ENCODE measurements at places on chromosomes 4 and X. TPM values are rescaled to one million over a fixed set of nuclear protein-coding genes. Genes with fewer than 3 reads are reported as not detected.
A peak's percentile ranks its signal among the peaks of the same experiment; 100 is the strongest.

GRCh38 chrX:7690842-7691241 lies 152.1 kb upstream of the VCX start:
- DNase-seq, result no peak

DNA sequence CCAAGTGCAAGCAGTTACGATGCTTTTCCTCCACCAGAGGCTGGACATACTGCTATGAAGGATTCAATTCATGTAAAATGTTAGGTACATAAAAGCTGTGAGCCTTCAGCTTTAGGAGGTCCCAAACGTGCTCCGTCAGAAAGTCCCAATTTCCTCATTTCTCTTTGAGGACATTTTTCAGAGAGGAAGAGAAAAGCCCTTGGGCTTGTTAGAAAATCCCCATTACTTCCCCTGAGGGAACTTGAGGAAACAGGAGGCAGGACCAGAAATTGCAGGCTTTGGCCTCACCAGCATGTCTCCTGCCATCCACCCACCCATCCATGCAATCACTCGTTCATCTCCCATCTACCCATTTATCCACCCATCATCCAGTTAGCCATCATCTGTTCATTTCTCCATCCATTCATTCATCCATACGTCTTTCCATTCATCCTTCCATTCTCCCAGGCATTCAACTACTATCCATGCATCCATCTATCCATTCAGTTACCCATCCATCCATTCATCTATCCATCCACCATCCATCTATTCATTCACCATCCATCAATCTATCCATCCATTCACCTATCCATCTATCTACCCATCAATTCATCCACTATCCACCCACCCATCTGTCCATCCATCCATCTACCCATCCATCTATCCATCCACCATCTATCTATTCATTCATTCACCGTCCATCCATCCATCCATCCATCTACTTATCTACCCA lies 223.5 kb downstream of the AFAP1 start:
- no peak for DNase-seq

DNA sequence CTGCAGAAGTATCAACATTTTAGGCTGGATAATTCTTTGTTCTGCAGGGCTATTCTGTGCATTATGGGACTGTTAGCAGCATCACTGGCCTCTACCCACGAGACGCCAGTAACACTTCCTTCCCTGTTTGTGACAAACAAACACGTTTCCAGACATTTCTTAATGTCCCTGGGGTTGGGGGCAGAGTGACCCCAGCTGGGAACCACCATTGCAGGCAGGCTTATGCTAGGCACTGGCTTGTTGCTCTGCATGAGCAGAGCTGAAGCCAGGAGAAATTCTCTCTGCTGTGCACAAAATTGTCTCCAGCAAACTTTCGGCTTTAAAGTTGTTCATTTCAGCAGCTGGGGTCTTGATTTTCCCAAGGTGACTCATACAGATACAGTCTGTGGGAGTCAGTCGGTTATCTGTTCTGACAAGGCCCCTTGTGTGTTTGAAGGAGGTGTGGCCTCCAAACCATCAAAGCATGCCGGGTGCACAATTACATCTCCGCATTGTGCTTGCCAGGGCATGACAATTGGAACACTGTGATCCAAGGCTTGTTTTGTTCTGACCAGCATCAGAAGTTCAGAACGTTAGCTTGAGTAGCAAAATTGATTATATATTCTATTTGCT lies 156.4 kb upstream of the BOD1L1 start:
- no peak for DNase-seq

DNA sequence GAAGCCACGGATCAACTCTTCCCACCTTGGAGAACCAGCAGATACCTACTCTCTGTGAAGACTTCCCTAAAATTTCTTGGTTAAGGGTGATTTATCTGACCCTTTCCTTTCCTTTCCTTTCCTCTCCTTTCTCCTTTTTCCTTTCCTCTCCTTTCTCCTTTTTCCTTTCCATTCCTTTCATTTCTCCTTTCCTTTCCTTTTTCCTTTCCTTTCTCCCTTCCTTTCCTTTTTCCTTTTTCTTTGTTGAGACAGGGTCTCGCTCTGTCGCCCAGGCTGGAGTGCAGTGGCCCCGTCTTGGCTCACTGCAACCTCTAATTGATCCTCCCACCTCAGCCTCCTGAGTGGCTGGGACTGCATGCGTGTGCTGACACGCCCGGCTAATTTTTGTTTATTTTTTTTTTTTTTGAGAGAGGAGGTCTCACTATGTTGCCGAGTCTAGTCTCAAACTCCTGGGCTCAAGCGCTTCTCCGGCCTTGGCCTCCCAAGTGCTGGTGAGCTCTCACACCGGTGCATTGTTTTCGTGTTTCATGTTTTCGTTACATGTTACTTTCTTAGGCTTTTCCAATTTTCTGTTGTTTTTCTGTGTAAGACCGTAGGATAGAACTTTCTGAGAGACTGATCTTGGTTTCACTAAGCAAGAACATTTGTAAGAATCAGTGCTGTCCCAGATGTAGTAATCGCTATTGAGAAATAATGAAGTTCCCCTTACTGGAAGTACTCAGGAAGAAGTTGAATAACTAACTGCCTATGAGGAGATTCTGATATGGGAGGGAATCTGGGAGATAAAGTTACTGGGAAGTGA lies 2.0 kb downstream of the TMEM165 start:
- DNase-seq, result peak; percentile 73

- peak; percentile 87 for DNase-seq
Observed at GRCh38 chrX:1336331-1336943, at the start of gene IL3RA. TSS of gene IL3RA (plus strand) at chrX:1336785. CDS start at chrX:1341766, 4,981 bp downstream.

CXCL5 gene
- total RNA-seq, result not detected

GLOD5 gene
- total RNA-seq, result not detected

DNA sequence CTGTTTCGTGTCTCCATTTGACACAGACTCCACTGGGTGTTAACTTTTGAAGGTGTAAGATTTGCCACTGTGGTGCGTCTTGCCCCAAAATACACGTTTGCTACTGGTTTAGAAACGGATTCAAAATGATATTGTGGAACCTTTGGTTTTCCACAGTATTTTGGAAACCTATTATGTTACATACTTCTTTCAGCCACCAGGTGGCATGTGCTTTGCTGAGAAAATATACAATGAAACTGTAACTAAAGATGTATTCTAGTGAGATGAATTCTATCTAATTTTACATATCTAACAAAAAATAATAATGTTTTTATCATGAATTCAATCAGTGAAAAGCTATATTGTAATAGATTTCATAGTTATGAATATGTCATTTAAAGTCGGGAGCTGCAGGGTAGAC lies 28.4 kb upstream of the SLITRK4 start:
- no peak for DNase-seq

DNA sequence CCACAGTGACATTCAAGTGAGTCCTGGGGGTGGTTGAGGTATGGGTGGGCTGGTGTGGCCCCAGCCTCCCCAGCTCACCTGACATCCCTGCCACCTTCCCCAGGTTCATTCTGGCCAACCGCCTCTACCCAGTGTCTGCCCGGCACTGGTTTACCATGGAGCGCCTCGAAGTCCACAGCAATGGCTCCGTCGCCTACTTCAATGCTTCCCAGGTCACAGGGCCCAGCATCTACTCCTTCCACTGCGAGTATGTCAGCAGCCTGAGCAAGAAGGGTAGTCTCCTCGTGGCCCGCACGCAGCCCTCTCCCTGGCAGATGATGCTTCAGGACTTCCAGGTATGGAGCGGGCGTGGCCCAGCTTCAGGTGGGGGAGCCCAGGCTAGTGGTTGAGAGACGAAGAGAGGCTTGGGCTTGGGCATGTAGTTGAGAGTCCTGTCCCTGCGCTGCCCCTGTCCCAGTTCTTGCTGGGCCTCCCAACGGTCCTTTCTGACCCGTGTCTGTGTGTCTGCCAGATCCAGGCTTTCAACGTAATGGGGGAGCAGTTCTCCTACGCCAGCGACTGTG lies 1.7 kb upstream of the GDI1 start:
- DNase-seq, result no peak

XAGE2 gene
- total RNA-seq, result not detected

- no peak for DNase-seq
Observed at GRCh38 chr4:13627178-13627605, 333 bp downstream of the BOD1L1 start.

DNA sequence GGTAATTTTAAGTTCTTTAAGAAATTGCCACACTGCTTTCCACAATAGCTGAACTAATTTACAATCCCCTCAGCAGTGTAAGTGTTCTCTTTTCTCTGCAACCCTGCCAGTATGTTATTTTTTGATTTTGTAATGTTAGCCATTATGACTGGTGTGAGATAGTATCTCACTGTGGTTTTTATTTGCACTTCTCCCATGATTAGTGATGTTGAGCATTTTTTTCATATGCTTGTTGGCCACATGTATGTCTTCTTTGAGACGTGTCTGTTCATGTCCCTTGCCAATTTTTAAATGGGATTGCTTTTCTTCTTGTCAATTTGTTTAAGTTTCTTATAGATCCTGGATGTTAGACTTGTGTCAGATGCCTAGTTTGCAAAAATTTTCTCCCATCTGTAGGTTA lies 86.1 kb downstream of the BMP3 start:
- DNase-seq, result no peak

GRCh38 chr4:29309050-29309449 lies 1411.1 kb upstream of the PCDH7 start:
- DNase-seq, result no peak

DNA sequence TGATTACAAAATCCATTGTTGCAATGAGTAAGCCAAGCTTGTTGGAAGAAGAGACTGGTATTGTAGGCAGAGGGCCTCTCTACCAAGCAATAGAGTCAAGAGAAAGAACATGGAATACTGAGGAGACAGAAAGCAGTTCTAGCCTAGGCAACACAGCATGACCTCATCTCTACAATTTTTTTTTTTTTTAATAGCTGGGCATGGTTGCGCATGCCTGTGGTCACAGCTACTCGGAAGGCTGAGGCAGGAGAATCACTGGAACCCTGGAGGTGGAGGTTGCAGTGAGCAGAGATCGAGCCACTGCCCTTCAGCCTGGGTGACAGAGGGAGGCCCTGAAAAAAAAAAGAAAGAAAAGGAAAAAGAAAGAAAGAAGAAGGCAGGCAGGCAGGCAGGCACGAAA lies 11.7 kb upstream of the ZBTB33 start:
- DNase-seq, result no peak

All from osteoblast (primary cell).